T-helper 9 cell (primary cell): ENCODE measurements at places on chromosomes 1 and 21.

DNA sequence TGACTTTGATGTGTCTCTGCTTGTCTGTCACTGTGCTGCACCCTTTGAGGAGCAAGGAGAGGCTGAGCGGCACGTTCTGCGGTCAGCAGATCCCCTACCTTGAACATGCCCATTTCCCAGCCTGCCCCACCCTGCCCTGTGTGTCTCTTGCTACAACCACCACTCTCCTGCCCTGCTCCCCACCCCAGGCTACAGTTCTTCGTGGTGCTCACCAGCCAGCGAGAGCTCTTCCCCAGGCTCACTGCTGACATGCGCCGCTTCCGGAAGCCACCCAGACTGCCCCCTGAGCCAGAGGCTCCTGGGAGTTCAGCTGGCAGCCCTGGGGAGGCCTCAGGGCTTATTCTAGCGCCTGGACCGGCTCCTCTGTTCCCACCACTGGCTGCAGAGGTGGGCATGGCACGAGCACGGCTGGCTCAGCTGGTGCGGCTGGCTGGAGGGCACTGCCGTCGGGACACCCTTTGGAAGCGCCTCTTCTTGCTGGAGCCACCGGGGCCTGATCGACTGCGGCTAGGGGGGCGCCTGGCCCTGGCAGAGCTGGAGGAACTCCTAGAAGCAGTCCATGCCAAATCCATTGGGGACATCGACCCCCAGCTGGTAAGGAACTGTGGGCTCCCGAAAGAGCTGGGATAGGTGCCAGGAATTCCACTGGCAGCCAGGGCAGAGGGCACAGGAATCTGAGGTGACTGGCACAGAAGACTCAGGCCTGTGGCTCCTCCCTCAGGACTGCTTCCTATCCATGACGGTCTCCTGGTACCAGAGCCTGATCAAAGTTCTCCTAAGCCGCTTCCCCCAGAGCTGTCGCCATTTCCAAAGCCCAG, 5.6 kb downstream of the HYI start:
- DNase-seq: no peak

DNA sequence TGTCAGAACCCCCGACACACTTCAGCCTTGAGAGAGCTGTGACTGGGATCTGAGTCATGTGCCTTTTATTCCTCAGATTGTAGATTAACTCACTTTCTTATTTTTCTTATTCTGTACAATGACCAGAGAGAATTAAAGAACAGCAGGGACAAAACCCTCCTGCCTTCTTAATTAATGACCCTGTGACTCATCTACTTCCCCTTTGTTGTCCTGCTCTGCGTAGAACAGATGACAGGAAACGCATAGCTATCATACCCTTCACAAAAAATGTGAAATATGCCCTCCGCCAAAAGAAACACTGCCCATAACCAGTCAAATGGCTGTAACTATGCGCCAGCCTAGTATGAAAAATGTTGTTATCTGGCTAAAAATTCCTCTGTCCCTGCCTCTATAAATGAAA, 9.1 kb upstream of the PADI2 start:
- DNase-seq: no peak

- DNase-seq: no peak
Measured at GRCh38 chr1:113456967-113457366, 66.7 kb downstream of the MAGI3 start.

GRCh38 chr1:1293263-1294249, 13.3 kb downstream of the SCNN1D start:
- DNase-seq: no peak

DNA sequence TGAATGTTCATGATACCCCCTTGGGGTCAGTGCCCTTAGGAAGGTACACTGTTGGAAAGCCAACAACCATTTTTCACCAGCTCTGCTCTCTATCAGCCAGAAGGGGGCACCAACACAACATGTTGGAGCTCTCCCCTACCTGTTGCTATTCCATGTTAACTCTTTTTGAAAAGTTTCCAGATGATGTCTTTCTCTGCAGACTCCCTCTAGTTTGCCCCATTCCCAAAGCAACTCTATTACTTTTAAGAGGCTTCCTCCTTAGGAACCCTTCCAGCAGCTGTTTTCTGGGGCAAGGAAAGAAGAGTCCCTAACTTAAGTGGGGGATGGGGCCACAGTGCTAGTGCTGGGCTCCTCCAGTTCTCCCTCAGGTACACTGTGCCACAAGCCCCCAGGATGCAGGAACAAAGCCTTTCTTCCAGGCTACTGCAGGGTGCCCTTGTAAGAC, 22.9 kb upstream of the NDC1 start:
- peak; percentile 15 for DNase-seq
